Stimulated activated CD4-positive, alpha-beta T cell treated with anti-CD3 and anti-CD28 coated beads, Interleukin-12 subunit alpha, Interleukin-12 subunit beta, amount 100 ng/mL, for 4 hours (primary cell): ENCODE measurements at places on chromosomes 12 and 14.

- no peak for DNase-seq
These were observed 943.2 kb downstream of the TMTC2 start for GRCh38 chr12:83629931-83630330.

DNA sequence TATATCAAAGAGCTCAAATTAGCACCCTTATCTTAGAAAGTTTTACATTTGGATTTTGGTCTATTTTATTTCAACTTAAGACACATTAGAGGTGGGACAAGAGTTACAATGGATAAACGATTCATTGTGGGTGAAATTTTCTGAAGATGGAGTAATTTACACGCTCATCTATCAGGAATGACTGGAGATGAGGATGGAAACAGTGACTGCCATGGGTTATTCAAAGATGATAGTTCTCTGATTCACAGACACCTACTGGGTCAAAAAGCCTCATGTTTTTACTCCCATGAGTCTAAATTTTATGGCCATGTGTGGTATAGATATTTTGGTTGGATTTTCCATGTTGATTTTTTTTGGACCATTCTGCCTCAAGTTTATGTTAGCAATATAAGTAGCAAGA, 22.1 kb downstream of the SAMD4A start:
- no peak for DNase-seq

DNA sequence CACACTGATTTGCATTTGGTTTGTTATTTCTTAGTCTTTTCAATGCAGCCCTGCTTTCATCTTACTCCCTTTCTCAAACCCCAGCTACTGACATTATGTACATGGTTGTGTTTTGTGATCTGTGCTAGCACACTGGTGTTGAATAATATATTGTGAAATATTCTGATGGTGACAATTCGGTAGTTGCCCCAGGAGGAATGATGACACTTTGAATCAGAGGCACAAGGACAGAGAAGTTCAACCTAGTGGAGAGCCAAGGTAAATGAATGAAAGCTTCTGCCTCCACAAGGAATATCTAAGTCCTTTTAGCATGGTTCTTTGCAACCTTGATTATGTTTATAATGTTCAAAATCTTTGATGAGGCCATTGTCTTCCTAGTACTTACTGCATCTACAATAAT, 159.9 kb downstream of the PDE3A start:
- no peak for DNase-seq

GRCh38 chr12:103665971-103666370, 78.9 kb downstream of the STAB2 start:
- DNase-seq = no peak

- DNase-seq = no peak
These were observed 501.5 kb upstream of the USP15 start for GRCh38 chr12:61758661-61759060.

DNA sequence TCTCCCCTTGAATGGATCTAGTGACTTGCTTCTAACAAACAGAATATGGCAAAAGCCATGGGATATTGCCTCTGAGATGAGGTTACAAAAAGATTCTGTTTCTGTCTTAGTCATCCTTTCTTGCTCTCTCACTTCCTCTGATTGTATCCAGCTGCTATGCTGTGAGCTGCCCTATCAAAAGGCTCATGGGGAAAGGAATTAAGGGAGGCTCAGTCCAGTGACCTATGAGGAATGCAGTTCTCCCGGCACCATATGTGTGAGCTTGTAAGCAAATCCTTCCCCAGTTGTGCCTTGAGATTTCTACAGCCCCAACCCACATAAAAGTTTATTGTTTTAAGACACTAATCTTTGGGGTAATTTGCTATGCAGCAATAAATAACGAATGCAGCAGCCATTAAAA, 183.1 kb downstream of the KLHL28 start:
- no peak for DNase-seq

DNA sequence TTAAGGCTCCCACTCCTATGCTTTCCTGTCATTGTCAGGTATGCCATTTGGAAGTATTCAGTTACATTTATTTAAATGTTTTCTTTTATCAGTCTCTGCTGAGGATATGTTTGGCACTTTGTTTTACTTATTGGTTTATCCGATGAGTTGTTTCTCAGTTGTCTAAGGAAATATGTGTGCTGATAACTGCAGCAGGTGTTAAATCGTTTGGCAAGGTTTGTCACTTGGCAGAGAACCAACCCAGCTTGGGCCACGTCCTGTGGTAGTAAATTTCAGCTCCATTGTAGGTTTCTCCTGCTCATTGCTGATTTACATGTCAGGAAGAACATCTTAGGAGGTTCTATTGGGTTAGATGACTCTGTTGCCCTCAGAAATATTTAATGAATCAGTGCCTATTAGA, 22.0 kb upstream of the MGST1 start:
- DNase-seq = no peak

DNA sequence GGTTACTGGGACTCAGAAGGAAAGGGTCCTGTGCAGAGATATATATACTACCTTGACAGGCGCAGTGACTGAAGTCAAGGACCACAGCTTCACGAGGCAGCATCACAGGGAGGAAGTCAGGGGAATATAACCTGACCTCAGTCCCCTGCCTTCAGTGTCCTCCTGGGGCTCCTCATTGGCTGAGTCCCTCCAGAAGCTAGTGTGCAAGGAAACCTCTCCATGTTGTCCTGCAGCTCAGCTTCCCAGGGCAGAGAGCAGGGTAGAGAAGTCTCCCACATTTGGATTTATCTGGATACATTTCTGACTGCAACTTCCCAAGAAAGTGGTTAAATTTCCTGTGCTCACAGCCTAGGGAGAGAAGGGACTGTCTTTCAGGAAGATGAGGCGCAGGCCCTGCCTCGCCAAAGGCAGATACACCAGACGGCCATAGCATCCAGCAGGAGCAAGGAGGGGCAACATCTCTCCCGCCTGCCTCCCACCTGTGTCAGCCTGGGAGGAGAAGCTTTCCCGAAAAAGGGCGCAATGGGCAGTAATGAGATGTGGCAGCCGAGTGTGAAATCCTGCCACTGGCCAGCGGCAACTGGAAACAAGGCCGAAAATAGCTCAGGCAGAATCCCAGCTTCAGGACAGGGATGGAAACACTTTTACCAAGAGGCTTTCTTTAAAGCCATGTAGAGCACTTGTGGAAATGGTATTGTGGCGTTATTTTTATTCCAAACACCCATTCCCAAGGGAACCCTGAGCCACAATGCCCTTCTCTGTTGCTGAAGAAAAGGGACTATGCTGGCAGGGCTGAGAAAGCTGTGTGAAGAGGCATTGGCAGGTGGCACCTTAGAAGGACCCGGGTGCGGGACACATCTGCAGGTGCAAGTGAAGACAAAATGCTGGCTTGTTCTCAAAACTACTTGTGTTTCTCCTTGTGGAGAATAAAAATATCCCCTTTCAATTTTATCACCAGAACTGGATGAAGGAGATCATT, 54.9 kb upstream of the HIF1A start:
- DNase-seq = no peak

GRCh38 chr12:124852911-124853427, 10.7 kb downstream of the SCARB1 start:
- no peak for DNase-seq

DNA sequence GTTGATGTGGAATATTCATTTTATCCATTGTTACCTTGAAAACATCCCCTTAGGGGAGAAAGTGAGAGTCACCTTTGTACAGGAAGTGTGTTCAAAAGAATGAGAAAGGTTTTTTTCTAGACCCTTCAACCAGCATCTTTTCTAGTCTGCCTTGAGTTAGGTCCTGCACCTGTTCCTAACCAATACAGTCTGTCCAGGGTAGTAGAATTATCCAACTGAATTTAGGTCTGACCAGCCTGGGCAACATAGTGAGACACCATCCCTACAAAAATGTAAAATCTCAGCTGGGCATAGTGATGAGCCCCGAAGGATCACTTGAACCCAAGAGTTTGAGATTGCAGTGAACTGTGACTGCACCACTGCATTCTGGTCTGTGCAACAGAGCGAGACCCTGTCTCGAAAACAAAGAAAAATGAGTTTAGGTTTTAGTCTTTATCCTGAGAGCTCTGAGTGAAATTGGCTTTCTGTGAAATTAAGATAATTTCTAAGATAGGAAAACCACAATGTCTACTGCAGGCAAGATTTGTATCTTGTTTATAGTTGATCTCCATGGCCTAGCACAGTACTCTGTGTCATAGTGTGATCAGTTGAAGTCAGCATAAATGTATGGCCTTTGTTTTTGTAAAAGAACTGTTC, 25.2 kb downstream of the ARHGAP5 start:
- DNase-seq = no peak

DNA sequence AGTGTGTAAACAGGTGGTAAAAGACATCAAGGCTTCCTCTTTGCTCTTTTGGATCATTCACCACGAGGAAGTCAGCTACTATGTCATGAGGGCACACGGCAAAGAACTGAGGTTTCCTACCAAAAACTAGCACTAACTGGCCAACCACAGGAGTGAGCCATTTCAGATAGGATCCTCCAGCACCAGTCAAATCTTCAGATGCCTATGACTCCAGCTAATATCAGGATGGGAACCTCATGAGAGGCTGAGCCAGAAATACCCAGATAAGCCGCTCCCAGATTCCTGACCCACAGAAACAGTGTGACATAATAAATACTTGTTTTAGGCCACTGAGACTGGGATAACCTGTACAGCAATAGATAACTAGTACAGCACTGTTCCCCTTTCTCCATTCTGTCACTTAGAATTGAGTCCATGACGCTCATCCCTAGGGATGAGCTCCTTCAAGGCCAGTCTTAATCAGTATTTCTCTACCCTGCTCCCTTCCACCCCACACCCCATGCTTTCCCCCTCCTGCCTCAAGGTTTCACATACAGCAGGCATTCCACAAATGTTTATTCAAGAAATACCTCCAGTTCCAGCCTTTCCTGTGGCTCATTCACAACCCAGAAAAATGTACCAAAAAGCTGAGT, 68.4 kb downstream of the PPM1H start:
- no peak for DNase-seq

DNA sequence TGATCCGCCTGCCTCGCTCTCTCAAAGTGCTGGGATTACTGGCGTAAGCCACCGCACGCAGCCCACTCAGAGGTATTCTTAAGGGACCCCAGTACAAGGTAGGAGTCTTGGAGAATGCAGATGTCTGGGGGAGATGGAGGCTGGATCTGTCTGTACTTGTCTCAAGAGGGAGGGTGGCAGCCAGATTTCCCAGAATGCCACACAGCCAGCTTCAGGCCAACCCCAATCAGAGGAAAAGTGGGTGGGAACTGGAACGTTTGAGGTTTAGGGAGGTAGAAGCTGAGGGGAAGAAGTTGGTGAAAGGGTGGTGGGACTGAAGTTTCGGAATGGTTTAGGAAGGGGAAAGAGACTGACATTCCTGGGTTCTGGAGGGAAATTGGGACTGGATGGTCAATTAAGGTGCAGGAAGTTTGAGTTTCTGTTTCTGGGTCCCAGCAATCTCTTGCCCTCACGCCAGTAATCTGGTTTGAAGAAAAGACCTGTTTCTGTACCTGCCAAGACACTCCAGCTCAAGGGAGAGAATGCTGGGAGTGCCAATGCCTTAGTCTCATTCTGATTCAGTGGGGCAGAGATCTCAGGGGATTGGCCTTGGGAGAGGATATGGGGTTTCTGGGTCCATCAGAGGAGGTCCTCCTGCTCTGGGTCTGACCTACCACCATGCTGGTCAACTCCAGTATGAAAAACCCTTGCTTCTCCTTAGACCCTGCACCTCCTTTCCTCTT, 8.1 kb upstream of the ZNF385A start:
- DNase-seq = no peak

- DNase-seq = no peak
These were observed 29.9 kb upstream of the MYBPC1 start for GRCh38 chr12:101564912-101565311.

DNA sequence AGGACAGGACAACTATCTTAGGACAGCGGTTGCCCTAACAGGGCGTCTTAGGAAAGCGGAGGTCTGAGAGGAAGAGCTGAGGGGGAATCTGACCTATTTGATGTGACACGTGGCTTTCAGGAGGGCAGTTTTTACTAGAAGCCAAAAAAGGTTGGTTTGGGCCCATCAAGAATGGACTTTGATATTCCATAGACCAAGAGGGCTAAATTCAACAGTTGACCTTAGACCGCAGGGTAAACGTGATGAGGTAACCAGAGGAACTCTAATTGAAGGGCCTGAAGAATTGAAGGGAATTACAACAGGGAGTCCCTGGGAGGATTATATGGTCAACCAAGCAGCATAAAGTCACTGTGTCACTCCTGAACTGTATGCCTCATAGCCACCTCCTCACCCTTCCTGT, 11.5 kb downstream of the C1S start:
- no peak for DNase-seq

GRCh38 chr14:62462988-62463387, 582.3 kb downstream of the KCNH5 start:
- DNase-seq = no peak

GRCh38 chr12:105374303-105374702, 43.8 kb downstream of the C12orf75 start:
- no peak for DNase-seq

- no peak for DNase-seq
These were observed 6.3 kb downstream of the SIVA1 start for GRCh38 chr14:104758981-104759969.

DNA sequence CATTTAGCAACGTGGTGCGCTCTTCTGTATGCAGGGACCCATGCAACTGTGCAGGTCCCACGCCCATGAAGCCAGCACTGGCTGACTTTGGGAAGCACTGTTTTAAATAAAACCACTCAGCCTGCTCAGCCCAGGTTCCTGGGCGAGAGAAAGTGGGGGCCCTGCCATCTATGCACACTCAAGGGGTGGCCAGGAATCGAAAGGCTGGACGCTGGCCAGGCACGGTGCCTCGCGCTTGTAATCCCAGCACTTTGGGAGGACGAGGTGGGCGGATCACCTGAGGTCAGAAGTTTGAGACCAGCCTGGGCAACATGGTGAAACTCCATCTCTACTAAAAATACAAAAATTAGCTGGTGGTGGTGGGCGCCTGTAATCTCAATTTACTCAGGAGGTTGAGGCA, 179.9 kb upstream of the TBX3 start:
- DNase-seq = no peak

GRCh38 chr14:92466059-92466458, 47.5 kb upstream of the RIN3 start:
- DNase-seq = no peak

DNA sequence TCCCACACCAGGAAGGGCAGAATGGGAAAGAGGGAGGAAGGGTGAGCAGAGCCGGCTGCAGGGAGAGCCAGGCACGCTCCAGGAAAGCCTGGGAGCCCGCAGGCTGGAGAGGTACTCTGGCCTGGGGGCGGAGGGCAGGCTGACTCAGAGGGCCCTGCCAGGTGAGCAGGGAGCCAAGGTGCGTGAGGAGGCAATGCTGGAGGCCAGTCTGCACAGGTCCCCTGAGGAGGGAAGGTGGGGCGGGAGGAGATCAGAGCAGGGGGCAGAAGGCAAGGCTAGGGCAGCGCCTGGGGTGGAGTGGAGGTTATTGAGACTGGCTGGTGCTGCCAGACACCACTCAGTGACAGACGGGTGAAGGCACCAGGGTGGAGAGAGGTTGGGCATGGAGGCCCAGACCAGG, 385.0 kb downstream of the BCL11B start:
- DNase-seq = no peak

DNA sequence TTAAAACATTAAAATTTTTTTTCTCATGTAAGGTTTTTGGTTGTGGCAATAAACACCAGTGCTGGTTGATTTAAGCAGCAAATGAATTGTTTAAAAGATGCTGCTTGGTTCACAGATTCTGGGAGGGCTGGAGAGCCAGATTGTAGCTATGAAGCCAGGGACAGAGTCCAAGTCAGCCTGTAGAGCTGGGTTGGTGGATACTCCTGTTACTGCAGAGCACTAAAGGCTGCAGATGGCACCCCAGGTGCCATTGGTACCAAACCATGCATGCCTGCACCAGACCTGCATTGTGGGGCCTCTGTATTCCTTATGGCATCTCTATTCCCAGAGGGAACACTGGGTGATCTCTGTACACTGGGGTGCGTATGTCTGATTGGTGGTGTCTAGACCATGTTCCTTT, 113.3 kb downstream of the SNAPC1 start:
- no peak for DNase-seq
